Glomerular endothelial cell (primary cell): ENCODE measurements at places on chromosomes 6 and 20. TPM values are rescaled to one million over a fixed set of nuclear protein-coding genes. Genes with fewer than 3 reads are reported as not detected.

ADGB gene
- not detected in 2 replicates for total RNA-seq

SEL1L2 gene
- not detected in 2 replicates for total RNA-seq

EDEM2 gene
- total RNA-seq = 39.3 and 59.3 TPM in 2 replicates

IL17A gene
- total RNA-seq = not detected in 2 replicates

GRCh38 chr6:163782436-163783003 lies 368.0 kb downstream of the QKI start:
- DNase-seq = no peak

DNA sequence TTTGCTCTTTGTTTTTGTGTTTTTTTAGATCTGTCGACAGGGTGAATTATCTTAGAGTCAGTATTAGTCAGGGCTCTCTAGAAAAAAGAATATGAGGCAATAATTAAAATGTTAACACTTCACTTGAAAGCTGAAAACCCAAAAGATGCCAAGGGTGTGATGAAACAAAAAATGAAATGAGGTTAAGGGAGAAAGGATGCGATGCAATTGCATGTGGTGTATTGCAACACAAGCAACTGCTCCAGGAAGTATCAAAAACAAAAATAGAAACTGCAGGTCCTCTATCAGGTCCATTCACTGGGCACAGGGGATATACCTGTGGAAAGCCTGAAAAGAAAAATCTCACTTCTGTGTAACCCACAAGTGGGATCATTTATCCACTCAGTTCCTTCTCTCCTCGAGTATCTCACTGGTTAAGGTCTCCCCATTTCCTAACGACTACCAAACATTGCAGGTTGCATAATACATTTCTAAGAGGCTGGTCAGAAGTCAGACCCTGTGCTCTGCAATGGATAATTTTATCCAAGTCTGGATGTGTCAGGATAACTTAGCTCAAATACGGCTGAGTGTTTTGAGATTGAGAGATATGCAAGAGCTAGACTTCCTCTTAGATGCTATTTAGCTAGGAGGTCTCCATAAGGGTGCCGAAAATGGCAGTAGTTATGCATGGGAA lies 257.7 kb upstream of the GJE1 start:
- DNase-seq = no peak

- no peak for DNase-seq
Measured at GRCh38 chr6:28657769-28658465, 132.2 kb downstream of the GPX5 start.

DNA sequence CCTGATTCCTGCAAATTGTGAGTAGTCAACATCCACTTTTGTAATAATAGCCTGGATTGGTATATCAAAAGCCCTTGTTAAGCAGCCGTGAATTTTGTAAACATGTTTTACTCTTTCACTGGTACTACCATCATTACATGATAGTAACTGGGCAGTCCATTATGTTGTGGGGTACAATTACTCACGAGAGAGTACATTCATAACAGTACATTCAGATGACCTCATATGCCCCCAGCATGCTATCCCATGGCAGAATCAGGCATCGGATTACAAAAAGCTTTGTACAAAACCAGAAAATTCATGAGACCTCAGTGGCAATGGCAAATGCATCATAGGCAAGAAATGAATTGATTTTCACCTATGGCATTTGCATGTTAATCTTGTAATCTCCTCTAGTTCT lies 166.2 kb downstream of the EPM2A start:
- no peak for DNase-seq

- no peak for DNase-seq
Measured at GRCh38 chr6:95958686-95959085, 57.1 kb upstream of the FUT9 start.

GRCh38 chr6:16982807-16983206 lies 119.0 kb upstream of the STMND1 start:
- DNase-seq = no peak

- DNase-seq = no peak
Measured at GRCh38 chr20:63819224-63819921, 11.7 kb downstream of the ZBTB46 start.

DNA sequence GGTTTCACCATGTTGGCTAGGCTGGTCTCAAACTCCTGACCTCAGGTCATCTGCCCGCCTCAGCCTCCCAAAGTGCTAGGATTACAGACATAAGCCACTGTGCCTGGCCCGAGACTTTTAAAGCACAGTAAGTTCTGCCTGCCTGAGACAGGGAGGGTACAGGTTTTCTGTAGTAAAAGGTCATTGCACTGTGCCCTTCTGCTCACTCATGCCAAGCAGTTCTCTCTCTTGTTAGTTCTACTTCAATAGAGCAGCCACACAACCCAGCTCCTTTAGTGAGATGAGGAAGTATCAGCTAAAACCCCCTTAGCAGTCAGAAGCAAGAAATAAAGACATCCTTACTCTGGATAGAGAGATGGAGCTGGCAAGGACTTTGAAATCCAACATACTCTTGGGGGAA lies 52.4 kb upstream of the ARMH2 start:
- DNase-seq = no peak
